Bladder microvascular endothelial cell (primary cell): ENCODE measurements at places on chromosomes 3 and 15. TPM values are rescaled to one million over a fixed set of nuclear protein-coding genes. Genes with fewer than 3 reads are reported as not detected.

ADAMTS7 gene
- total RNA-seq, result 11.2 and 21.2 TPM in 2 replicates

FURIN gene
- total RNA-seq, result 41.4 and 117 TPM in 2 replicates

ARNT2 gene
- under 0.01 and 0.44 TPM in 2 replicates for total RNA-seq

FETUB gene
- not detected in 2 replicates for total RNA-seq

GOLGA6L10 gene
- total RNA-seq, result 0.65 and 1.3 TPM in 2 replicates

TRA2B gene
- 188 and 217 TPM in 2 replicates for total RNA-seq

SLC28A1 gene
- not detected in 2 replicates for total RNA-seq

HIGD2B gene
- 0.16 TPM in 1 of 2 replicates, not detected in the other for total RNA-seq

LOXL1 gene
- total RNA-seq, result 0.63 and 0.65 TPM in 2 replicates

HAUS2 gene
- total RNA-seq, result 24.4 and 25.7 TPM in 2 replicates

DUOXA1 gene
- total RNA-seq, result not detected in 2 replicates

RHCG gene
- under 0.01 TPM in 1 of 2 replicates, not detected in the other for total RNA-seq

C3orf49 gene
- not detected in 2 replicates for total RNA-seq

BDH1 gene
- 2.6 and 3.8 TPM in 2 replicates for total RNA-seq

GHSR gene
- total RNA-seq, result not detected in 2 replicates

PCLAF gene
- 8.5 and 25.1 TPM in 2 replicates for total RNA-seq

COL6A5 gene
- not detected in 2 replicates for total RNA-seq

CSTA gene
- total RNA-seq, result not detected in 2 replicates

SCG5 gene
- 0.49 and 0.82 TPM in 2 replicates for total RNA-seq

STRIT1 gene
- total RNA-seq, result not detected in 2 replicates

RTP3 gene
- not detected in 2 replicates for total RNA-seq

THAP10 gene
- 0.94 and 0.97 TPM in 2 replicates for total RNA-seq

LIPH gene
- total RNA-seq, result 0.19 TPM in 1 of 2 replicates, not detected in the other

FBXL22 gene
- total RNA-seq, result 0.16 TPM in 1 of 2 replicates, not detected in the other

GABPB1 gene
- 67.8 and 101 TPM in 2 replicates for total RNA-seq

GOLIM4 gene
- 24.6 and 40.8 TPM in 2 replicates for total RNA-seq

SCAMP5 gene
- total RNA-seq, result 5.3 and 5.9 TPM in 2 replicates

TTLL13 gene
- total RNA-seq, result 0.06 TPM in 1 of 2 replicates, not detected in the other

PGBD4 gene
- 0.65 and 1.9 TPM in 2 replicates for total RNA-seq

THSD4 gene
- total RNA-seq, result 7.8 and 71.1 TPM in 2 replicates

PSTPIP1 gene
- total RNA-seq, result 0.13 TPM in 1 of 2 replicates, not detected in the other

CPNE9 gene
- total RNA-seq, result not detected in 2 replicates
